ENCODE measurements at places on chromosomes 1 and 21. TPM values are rescaled to one million over a fixed set of nuclear protein-coding genes. Genes with fewer than 3 reads are reported as not detected.

DNA sequence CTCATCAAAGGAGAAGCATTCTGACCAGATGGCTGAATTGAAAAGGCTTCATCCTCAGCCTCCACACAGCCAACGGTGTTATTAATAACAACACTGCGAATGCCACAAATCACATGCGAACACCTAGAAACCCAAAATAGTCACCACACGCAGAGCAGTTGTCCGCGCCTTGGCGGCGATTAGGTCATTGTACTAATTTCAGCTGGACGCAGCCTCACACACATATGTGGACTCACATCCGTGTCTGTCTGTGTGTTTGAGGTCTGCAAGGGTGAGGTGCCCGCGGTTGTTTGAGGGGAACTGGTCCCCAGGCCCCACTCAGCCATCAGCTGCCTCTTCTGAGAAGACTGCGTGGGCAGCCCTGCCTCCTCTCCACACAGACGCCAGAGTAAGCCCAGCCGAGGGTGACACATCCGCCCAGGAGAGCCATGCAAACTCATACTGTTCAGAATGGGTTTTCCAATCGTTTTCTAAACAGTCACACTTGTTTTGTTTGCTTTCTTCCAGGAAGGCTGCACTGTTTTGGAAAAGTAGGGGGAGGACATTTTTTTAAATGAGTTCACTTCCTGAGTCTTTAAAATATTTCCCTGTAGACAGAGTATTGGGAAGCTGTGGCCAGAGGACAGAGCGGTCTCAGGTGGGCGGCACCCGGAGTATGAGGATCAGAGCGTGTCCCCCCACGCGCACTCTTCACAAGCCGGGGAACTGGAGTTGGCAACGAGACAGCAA is 53.4 kb downstream of the TOMM20 start:
- DNase-seq, result no peak

DNA sequence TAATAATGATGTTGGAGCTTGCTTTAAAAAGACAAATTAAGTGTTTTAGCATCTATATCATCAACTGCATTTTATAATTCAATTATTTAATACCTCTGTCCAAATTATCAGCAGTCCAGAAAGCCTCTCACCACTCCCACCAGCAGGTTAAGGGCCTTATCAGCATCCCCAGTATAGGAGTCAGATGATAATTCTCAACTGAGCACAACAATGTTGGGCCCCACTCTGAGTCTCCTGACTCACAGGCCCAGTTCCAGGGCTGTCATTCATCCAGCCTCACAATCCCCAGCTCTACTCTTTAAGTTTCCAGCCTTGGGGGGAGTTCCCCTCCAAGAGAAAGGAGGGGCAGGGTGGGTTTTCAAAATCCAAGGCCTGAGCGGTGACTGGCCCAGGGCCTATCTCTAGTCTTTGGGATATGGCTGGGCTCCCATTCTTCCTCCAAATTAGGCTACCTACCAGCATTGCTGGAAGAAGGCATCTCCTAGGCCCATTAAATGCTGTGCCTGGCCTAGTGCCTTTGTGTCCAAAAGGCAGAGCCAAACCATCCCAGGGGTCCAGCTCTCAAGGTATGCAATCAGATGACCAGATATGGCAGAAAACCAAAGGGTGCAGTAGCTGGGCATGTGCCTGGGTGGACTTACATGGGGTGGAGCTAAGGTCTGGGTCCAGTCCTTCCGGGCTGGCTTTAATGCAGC is 134.1 kb downstream of the GLUL start:
- DNase-seq, result no peak

DNA sequence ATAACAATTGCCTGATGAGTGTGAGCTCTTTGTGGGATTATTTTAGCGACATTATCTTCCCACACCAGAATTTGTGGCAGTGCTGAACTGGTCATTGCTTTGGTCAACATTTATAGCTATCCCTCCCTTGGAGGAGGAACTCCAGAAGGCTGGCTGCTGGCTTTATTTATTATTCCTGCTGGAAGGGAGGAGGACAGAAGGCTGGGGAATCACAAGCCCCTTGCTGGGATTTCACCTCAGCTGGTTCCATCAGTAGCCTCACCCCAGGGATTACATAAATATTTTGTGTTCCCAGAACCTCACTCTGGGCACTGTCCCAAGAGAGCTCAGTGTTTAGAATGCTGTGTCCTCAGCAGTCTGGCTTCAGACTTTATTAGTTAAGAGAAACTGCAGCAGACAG is 102.8 kb upstream of the C1orf21 start:
- DNase-seq, result no peak

MIGA1 gene
- polyA plus RNA-seq, result 22.9 TPM

BPNT1 gene
- polyA plus RNA-seq, result 54.5 TPM

FALEC gene
- polyA plus RNA-seq, result 0.83 TPM

DNA sequence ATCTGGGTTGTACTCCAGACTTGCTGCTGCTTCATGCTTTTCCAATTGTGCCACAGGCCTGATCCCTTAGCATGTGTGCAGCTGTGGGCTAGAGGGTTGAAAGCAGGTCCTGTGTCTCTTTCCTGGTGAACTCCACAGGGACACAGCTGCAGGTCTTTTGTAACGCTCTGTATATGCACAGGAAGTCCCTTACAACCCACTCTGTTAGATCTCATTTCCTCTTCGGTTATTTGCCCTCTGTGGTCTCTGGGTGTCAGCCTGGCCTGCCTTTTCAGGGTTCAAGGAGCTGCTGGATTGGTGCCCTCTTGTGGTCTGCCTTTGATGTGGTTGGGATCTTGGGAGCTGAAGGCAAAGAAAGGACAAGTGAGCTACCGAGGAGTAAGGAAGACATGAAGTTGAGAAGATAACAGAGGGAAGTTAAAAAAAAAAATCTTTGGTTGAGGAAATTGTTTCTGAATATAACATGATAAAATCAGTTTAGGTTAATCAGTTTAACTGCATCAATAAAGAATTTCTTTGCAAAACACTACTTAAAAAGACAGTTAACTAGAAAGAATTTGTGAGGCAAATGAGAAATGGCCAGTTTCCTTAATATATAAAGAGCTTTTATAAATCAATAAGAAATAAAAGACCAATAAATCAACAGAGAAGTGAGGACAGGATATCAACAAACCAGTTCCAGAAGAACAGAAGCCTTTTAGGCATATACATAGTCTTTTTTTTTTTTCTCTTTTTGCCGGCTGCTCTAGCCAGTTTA is 44.1 kb downstream of the UCK2 start:
- DNase-seq, result no peak

GRCh38 chr1:1959840-1960479 is 40.9 kb upstream of the TMEM52 start:
- peak; percentile 77 for DNase-seq

DNA sequence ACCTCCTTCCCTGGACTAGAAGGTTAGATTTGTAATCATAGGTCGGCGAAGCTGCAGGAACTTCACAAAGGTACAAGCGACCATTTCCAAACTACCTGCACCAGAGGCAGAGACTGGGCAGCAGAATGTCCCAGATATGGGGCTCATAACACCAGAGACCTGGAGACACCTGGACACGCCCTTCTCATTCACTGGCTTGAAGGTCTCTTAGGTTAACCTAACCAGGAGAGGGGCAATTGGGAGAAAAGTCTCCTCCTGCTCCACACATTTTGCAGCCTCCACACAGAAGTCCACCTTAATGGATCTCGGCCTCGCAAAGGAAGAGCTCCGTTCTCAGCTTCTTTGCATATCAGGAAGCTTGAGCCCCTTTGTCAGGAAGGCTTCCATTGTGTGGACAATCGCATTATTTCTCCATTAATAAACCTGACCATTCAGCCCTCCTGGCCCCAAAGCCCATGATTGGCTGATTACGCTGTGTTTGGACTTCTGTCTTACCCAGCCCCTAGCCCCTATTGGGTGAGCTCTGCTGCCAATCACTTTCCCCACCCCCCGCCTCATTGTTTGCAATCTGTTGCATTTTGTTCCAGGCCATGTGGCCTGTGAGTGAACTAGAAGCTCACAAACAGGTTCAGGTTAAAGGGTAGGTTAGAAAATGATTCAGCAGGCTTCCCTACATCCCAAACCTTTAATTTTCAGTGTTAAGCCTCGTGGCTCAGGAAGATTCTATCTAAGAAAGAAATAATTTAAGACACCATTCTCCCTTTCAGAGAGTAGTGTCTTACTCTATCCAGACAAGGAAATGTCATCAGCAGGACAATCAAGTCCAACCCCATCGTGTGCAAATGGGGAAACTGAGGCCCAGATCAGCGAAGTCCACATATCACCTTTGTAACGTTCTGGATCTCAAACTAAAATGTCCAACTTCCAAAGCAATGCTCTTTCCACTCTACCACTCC is 2.8 kb downstream of the MYCL start:
- peak; percentile 82 for DNase-seq

TMEM50A gene
- polyA plus RNA-seq, result 128 TPM

GRCh38 chr21:43271452-43272020 is 102.7 kb downstream of the CRYAA start:
- DNase-seq, result no peak

- DNase-seq, result no peak
Measured at GRCh38 chr1:228373681-228374571, 32.7 kb downstream of the TRIM11 start.

DNA sequence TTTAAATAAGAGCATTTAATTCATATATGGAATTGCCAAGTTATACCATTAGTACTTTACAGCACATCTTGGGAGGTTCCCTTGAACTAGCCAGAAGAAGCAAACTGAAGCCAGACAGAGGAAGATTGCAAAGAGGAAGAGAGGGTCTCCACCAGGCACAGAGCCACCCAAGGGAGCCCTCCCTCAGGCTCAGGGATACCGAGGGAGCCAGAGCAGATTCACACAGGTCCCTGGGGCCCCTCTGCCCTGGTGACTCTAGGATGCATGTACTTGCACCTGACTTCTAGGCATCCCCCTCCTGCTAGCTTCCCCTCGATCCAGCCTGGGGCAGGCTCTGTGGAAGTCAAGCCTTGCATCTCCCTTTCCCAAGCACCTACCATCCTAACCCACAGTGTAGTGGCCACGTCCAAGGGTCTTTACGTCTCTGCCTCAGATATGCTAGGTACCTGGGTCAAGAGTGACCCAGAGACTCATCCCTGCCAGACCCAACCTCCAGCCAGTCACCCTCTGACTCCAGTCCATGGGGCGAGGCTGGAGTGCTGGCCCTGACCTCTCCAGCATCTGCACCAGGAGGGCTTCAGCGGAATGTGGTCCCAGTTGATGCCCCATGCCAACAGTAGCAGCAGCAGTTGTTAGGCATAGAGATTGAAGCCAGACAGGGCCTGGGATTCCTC is 6.4 kb downstream of the IFNAR2 start:
- DNase-seq, result no peak

GRCh38 chr1:3171761-3172160 is 102.8 kb downstream of the PRDM16 start:
- no peak for DNase-seq

GRCh38 chr1:15113146-15113545 is 40.4 kb upstream of the TMEM51 start:
- no peak for DNase-seq

LIPI gene
- 0.38 TPM for polyA plus RNA-seq

- DNase-seq, result no peak
Measured at GRCh38 chr1:184366997-184367396, 19.8 kb upstream of the C1orf21 start.

DNA sequence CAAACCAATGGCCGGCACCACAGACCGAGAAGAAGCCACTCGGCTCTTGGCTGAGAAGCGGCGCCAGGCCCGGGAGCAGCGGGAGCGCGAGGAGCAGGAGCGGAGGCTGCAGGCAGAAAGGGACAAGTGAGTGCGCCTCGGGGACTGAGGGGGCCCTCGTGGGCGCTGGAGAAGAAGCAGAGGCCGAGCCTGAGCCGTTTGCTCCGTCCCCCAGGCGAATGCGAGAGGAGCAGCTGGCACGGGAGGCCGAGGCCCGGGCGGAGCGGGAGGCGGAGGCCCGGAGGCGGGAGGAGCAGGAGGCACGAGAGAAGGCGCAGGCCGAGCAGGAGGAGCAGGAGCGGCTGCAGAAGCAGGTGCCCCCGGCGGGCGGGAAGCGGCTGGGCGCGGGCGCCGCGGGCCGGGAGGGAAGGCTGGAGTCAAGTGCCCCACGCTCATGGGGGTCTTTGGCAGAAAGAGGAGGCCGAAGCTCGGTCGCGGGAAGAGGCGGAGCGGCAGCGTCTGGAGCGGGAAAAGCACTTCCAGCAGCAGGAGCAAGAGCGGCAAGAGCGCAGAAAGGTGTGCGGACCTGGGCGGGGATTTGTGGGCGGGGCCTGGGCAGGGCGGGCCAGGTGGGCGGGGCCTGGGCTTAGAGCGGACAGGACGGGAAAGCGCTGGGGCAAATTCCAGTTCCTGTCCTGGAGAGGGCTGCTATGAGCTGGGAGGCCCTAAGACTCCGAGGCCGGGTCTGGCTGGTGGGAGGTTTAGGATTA is 22.7 kb downstream of the MAP7D1 start:
- no peak for DNase-seq

DNA sequence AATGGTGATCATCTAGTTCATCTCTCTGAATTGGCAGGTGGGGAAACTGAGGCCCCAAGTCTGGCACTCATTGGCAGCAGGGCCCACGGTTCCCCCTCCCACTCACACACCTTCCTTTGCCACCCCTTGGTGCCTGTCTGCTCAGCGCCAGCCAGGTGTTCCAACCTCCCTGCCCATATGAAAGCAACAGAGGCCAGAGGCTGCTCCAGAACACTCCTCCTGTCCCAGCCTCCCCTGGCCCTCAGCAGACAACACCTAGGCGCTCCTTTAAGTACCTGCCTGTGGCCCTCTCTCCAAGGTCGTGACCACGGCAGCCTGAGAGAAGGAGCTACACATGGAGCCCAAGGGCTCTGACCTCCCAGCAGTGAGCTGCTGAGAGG is 362.3 kb upstream of the VAMP3 start:
- no peak for DNase-seq

LEFTY1 gene
- 3.6 TPM for polyA plus RNA-seq

DNA sequence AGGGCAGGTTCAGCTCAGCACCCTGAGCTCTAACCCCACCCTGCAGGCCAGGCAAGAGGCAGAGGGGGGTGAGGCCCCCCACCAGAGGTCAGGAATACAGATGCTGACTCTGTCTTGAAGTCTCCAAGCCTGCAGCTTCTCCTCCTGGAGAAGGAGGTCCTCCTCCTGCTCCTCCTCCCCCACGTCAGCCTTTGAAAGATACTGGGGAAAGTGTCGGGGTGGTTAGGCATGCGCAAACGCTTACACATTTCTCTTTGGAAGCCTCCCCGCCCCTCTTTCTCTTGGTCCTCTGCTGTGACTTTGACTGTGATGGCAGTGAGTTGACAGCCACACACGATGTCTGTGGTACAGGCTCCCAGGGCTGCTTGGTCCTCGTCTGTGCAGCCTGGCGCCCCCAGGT is 65.3 kb downstream of the SPSB1 start:
- DNase-seq, result no peak

DNA sequence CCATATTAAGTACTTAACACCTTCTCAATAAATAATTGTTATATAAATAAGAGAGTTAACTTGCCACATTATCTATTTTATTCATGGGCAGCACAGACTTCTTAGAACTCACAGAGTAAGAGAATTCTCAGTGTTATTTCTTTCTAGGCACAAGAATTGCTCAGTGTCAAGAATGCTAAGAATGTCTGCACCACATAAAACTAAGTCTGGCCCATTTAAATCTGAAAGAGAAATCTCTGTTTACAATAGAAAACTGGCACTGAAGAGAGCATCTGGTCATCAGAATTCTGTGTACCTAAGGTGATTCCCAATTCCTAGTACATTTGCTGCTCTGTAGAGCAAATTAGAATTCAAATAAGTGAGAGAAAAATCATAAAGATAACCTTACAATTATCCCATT is 3.8 kb downstream of the OR10K2 start:
- DNase-seq, result no peak

All from left kidney (tissue), 8 donors.